ENCODE measurements at places on chromosomes 7 and 10.

DNA sequence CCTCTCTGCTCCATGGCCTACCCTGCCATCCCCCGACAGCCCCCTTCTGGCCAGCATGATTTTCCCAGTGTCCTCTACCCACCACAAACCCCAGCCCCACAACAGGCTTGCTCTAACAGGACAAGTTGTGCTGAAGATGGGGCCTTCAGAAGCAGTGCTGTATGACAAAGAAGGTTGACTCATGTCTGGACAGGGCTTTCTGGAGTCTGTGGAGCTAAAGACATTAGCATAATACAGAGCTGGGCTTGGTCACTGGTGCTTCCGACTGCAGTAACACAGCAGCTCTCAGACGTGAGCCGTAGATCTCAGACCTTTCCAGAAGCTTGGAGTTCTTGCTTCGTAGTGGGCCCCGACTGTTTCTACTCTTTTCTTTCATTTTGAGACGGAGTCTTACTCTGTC is 100.5 kb downstream of the GTF2IRD1 start:
- no peak for DNase-seq

DNA sequence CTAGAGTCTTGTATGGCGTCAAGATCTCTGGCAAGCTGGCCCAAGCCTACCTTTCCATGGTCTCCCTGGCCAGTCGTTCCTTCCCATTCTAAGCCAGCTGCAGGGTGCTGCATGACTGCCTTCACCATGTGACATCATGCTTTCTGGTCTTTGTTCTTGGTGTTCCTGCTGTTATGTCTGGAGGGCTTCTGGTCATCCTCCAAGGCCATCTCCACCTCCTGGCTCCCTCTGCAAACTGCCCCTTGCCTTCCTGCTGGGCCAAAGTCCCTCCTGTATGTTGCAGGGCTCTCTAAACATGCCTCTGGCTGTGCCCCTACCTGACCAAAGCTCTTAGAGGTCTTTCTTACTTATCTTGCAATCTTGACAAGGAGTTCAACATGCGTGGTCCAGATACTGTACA is 44.4 kb upstream of the SHH start:
- DNase-seq, result no peak

GRCh38 chr7:78195281-78195680 is 396.7 kb downstream of the PHTF2 start:
- DNase-seq, result no peak

DNA sequence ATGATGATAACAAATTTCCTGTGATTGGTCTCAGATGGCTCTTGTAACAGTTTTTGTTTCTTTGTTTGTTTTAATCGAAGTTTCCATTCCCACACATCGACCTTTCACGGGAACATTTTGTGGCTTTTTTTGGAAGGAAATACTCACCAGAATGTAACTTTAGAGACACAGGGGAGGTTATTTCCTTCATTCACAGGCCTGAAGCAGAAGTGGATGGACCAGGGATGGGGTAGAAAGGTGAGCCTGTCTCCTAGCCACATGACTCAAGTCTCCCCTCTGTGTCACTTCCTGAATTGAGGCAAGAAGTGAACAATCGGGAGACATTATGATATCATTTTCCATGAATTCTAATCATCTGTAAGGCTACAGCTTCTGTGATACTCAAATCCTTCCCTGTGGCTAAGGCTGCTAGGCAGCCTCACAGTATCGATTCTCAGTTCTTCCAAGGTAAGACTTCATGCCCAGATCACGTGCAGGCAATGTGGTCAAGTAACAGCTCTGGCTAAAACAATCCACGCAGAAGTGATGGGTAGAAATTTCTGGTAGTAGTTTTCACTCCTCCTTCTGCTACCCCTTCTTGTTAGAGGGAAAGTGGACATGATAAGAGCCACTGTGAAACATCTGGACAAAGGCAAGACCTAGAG is 203.9 kb upstream of the NEBL start:
- DNase-seq, result no peak

DNA sequence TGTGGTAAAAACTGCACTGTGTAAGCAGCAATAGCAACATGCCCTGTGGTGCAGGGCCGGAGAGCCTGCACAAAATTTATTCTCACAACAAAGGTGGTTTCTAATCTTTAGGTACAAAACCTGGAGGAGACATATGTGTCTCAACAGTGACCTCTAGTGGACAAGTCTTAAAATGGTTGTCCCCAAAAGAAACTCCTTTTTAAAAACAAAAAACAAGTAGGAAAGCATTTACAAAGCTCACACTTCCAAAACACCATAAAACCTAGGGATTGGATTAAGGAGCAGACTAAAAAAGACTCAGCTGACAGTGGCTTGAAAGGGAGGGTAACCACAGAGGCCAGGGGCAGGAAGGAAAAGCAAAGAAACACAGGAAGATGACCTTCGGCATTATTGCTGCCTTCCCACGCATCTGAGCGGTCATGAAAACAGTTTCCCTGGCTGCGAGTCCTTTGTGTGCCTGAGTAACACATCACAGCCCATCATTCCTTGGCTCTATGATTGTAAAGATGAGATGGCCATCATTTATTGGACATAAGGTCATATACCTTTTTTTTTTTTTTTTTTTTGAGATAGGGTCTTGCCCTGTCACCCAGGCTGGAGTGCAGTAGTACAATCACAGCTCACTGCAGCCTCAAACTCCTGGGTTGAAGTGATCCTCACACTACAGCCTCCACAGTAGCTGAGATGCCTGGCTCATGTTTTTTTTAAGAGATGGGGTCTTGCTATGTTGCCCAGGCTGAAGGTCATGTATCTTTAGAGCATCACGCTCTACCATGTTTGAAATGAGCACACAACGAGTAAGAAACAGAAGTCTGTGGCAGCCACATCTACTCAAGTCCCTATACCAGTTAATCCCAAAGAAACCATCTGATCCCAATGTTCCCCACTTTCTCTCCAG is 39.5 kb downstream of the RSU1 start:
- no peak for DNase-seq

DNA sequence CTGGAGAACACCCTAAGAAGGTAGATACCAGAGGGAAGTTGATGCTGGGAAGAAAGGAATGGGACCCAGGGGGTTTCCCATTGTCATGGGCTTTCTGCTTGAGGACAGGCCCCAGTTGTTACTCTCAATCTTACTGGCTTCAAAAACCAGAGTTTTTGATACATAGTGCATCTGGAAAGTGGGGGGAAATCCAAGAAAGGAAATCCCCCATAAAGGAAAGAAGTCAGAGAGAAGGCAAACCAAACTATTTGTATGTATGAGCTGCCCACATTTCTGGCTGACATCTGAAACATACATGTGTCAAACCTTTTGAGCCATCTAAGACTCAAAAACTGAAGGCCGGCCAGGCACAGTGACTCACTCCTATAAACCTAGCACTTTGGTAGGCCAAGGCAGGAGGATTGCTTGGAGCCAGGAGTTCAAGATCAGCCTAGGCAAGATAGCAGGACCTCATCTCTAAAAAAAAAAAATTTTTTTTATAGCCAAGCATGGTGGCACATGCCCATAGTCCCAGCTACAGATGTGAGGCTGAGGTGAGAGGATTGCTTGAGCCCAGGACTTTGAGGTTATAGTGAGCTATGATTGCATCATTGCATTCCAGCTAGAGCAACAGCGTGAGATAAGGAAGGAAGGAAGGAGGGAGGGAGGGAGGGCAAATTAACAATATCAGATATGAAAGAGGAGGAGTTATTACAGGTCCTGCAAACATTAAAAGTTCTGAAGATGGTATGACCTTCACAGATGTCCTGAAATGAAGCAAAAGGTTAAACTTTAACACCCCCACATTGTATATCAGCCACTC is 6.7 kb upstream of the COA1 start:
- no peak for DNase-seq

GRCh38 chr7:73779517-73779916 is 9.4 kb upstream of the CLDN3 start:
- no peak for DNase-seq

DNA sequence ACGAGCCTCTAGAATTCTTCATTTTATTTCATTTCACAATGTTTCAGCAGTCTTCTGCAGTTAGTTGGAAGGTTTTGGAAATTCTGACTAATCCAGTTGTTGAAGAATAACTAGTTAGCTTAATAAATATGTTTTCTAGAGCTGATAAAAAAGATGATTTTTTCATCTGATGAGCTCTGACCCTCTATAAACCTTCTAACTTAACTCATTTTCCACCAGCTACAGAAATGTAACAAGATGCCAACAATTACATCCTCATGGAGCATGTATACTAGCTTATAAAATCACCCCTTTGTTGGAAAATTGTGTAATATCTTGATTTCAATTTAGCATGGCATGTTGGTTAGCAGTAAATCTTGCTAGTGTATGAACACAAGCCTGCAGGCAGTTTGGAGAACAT is 33.1 kb downstream of the KAT6B start:
- no peak for DNase-seq

DNA sequence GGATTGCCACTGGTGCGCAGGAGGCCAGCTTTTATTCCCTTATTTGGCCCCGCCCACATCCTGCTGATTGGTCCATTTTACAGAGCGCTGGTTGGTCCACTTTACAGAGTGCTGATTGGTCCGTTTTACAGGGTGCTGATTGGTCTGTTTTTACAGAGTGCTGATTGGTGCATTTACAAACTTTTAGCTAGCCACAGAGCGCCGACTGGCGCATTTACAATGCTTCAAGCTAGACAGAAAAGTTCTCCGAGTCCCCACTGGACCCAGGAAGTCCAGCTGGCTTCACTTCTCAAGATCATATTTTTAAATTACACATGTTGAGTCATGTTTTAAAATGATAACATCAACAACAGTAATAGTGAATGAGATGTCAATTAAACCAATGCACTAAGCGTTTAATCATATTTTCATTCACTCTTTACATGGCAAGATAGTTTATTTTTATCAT is 128.3 kb downstream of the CUBN start:
- no peak for DNase-seq

DNA sequence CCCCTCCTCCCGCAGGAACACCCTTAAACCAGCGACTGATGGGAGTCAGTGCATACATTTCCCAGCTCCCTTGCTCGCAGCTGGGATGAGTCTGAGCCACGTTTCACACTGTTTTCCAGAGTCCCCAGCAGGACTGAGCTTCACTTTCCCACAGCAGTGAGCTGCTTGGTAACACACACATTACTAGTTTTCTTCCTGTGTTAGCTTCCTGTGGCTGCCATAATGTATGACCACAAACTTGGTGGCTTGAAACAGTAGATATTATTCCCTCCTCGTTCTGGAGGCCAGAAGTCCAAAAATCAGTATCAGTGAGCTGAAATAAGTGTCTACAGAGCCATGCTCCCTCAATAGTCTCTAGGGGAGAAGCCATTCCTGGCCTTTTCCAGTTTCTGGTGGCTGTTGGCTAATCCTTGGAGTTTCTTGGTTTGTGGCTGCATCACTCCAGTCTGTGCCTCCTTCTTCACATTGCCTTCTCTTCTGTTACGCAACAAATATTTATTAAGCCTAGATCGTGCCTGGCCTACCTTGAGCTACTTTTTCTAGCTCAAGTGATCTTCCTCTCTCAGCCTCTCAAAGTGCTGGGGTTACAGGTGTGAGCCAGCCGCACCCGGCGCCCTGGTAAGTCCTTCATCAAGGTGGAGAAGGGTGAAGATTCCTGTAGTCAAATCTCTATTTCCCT is 26.2 kb upstream of the CARD11 start:
- DNase-seq, result no peak

DNA sequence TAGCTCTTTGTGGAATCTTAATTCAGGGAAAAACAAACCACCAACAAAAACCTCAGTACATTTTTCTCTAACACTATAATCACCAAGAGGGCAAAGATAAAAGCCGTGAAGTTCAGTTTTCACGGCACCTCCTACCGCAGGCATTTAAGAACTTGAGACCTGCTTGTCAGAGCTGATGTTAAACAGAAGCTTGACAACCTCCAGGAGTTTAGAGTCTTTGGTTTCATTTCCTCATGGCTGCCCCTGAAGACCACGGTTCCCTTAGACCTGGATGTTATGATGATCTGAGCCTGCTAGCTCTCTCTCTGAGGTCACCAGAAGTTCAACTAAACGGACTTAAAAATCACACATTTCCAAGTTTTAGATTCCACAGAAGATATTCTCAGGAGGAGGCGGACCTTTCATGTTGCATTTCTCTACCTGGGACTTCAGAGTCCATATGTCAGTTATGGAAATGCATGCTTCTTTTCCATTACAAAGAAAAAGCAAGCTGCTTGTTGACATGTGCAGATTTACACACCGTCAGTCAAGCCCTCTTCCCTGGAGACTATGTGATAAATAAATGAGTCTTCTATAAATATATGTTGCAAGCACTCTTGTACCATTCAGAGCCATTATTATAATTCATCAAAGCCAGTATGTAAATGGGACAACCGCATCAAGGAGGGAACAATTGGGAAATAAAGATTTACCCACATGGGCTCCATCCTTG is 258.0 kb downstream of the GFRA1 start:
- DNase-seq, result no peak

DNA sequence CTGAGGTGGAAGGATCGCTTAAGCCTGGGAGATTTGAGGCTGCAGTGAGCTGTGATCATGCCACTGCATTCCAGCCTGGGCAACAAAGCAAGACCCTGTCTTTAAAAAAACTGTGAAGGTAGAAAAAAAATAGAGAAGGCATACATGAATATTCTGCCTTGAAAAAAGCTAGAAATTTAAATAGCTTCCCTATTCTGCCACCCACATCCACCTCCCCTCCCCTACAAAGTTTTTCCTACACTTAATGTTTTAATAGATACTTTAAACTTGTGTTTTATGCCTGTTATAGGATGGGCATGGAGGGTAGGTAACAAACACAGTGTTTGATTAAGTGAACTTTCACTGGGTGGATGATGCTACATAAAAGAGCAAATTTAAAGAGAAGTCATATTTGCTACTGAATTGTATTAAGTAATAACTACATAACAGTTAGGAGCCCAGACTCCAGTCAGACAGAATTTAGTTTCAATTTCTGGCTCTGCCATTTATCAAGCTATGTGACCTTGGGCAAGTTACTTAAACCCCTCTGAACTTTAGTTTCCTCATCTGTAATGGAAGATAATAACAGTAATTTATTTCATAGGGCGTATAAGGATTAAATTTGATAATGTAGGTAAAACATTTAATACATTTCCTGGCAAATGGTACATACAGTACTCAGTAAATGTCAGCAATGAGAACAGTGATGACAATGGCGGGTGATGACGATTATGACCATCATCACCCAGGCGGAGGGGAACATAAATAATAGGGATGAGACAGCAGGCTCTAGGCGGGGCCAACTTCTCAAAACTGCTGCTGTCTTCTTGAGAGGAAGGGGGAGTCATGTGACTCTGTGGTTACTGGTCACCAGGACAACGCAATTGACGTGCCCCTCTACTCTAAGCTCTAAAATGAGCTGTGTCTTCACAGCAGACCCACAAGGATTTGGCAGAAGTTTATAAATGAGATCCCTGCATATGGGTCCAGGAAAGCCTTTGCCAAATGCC is 15.8 kb downstream of the DNMBP start:
- peak; percentile 28 for DNase-seq
